ENCODE measurements at places on chromosomes 11 and 22.

GRCh38 chr11:7250166-7250565 lies 1.5 kb upstream of the SYT9 start:
- no peak for DNase-seq

DNA sequence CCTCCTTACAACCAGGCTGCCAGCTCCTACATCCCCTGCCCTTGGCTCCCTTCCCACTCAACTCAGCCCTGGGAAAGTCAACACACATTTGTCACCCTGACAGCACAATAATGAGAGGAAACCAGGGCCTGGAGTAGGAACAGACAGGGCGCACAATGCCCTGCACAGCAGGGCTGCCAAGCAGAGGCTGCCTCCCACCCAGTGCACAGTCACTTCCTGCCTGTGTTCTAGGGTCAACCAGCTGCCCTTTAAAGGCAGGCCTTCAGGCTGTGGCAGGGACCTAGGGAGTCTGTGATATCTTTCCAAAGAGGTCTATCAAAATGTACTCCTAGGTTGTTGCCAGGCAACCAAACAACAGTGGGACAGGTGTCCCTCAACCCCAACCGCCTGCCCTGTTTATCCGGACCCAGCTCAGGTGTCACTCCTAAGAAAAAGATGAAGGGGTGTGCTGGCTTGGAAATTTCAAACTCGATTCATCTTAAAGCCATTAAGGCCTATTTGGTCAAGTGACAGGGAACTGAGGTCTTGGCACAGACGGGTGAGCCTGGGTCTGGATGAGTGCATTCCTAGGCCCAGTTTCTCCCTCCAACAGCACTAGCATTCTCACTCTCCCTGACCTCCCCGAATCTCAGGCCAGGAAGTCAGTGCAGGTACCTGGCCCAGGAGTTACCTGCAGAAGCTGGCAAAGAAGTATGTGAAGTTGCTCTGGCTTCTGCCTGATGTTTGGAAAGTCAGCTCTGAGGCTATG lies 110.3 kb upstream of the PITPNB start:
- DNase-seq, result no peak

DNA sequence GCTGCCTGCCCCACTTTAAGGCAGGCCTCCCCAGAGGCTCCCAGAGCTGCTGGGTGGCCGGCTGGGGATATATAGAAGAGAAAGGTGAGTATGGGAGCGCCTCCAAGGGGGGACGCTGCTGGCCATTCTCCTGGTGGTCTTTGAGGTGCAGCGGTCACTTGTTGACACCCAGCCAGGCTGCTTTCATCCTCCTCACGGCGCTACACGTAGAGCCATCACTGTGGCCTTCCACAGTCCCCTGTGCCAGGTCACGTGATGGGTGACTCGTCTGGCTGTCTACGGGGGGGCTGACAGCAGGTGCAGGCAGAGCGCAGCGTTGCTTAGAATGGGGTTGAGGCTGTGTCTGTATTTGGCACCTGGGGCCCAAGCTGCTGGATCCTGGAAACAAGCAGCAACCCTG lies 1.9 kb downstream of the ACR start:
- DNase-seq, result no peak

DNA sequence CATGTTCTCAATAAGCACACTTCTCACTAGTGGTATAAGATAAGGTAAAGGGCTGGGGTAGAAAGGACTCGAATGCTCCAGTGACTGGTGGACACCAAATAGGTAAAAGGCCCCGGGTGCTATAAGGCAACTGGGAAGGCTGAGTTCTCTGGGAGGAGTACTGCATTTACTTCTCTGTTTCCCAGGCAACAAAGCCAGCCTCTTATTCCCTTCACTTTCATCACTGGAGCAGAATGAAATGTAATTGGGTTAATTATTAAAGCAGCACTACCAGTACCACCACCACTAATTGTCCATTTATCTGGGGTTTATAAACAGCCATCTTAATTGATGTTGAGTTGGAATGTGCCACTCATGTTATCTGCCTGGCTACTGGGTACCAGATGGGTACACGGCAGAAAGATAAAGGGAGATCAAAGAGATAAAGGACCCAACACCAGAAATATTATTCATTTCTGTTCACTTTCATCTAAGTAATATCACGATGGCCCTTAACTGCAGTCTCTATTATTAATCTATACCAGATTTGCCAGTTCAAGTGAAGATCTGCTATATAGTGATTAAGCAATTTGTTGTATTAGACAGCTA lies 94.4 kb upstream of the CHRM4 start:
- DNase-seq, result no peak

DNA sequence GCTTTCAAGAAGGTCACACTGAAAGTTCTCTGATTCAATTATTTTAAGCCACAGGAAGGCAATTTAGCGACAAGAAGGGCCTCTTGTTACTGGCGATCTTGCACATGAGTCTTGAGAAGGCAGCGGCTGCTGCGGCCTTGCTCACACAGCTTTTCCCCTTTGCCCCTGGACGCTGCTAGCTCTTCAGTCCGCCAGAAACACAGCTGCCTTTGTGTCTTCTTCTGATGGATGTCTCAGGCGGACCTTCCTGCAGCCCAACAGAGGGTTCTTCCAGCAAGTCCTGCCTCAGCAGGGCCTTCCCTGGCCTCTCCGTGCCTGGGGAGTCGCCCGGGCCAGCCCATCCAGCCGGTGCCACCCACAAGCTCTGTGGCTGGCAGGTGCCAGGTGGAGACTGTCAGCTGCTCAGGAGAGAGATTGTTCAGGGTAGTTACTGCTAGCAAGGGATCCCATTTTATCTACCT lies 59.4 kb downstream of the PKNOX2 start:
- DNase-seq, result no peak

- no peak for DNase-seq
These were observed 42.9 kb downstream of the MICAL3 start for GRCh38 chr22:17981497-17981896.

- no peak for DNase-seq
These were observed 12.6 kb downstream of the SCARF2 start for GRCh38 chr22:20424932-20425565.

DNA sequence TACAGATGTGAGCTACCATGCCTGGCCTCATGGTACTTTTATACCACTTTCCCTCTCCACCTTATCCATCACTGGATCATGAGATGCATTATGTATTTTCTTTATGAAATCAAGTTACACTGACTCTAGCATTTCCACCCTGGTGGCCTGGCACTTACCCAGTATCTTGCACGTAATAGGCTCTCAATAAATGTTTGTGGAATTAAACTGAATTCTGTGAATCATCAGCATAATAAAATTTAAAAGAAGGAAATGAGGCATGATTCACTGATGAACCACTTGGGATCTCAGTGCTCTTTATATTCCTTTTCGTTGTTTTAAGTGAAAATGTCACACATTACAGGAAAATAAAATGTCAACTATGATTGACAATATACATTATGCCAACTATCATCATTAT lies 25.1 kb downstream of the ADM start:
- DNase-seq, result no peak

- DNase-seq, result no peak
These were observed 96.2 kb upstream of the TEAD1 start for GRCh38 chr11:12577725-12578644.

DNA sequence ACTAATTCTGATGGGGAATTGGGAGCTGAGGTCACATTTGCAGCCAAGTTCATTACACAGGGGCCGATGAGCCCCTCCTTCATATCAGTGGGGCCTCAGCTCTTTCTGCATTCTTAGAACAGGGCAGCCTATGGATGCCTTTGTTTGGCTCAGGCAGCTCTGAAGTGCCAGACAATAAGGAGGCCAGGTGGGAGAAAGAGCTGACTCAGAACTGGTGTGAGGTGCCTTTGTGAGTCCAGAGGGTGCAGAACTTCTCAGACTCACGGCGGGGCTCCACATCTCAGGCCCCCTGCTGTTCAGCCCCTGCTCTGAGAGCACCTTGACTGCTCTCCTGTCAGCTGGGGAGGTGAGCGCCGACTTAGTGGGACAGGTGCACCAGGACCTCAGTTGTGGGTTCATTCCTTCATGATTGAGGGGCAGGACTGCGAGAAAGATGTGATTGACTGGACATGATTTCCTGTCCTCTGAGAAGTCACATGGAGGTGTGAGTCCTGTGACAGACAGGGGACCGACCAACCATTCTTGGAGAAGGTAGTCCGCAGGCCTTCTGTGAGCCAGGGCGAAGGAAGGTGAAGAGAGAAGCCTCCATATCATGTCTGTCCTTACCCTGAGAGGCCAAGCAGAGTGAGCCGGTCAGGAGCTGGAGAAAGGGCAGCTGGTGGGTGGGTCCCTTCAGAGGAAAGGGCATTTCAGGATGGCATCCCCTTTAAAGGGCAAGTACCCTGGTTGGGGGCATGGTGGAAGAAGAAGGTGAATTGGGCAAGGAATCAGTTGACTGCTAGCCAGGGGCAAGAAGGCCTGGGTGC lies 245.0 kb upstream of the TBCEL start:
- DNase-seq, result no peak

GRCh38 chr11:44743959-44744557 lies 17.3 kb downstream of the TSPAN18 start:
- DNase-seq, result no peak

GRCh38 chr11:133818302-133818701 lies 27.0 kb downstream of the SPATA19 start:
- DNase-seq, result no peak

DNA sequence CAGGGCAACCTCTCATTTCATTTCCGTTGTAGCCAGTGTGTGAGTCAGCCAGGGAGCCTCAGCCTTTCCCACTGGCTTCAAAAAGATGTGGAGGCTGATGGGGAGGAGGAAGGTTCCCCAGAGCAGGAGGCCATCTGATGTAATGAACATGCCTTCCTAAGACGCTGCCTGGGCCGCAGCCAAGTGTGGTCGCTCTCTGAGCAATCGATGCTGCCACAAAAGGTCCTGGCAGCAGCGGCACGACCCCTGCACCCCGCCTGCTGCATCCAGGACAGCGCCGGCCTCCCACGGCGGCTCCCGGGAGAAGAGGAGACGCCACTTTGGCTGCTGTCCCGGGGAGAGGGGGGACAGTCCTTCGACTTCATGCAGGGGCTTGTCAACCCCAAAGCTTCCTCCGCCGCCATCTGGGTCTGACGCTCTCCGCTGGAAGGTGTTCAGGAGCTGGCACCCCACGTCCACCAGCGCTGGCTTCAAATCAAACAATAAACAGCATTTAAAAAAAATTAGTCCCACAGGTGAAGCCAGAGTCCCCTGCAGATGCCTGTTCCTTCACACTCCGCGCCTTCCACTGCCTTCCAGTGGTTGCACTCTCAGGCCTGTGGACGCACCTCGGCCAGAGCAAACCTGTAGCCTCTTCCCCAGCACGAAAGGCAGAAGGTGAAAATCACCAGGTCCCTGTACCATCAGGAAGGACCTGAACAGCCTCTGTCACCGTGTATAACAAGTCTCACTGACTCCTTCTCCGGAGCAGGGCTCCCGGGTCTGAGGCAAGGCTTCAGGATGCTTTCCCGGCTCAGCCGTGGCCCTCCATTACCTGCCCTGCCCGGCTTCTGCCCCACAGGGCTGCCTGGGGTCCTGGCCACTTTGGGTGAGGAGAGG lies 930.7 kb downstream of the BRD1 start:
- no peak for DNase-seq

DNA sequence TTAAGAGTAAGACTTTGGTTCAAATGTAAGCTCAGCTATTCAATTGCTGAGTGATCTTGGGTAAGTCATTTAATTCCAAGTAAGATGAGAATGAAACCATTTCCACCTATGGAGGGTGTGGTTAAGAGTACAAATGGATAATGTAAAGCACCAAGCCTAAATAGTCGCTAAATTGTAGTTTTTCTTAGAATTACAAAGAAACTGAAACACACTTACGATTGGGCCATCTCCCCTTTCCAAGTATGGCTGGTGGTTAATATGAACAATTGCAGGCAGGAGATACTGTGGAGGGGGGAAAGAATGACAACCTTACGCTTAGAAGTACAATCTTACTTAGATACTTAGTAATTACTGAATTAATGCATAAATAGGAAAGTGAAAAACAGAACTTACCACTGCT lies 8.2 kb downstream of the DDX17 start:
- no peak for DNase-seq

DNA sequence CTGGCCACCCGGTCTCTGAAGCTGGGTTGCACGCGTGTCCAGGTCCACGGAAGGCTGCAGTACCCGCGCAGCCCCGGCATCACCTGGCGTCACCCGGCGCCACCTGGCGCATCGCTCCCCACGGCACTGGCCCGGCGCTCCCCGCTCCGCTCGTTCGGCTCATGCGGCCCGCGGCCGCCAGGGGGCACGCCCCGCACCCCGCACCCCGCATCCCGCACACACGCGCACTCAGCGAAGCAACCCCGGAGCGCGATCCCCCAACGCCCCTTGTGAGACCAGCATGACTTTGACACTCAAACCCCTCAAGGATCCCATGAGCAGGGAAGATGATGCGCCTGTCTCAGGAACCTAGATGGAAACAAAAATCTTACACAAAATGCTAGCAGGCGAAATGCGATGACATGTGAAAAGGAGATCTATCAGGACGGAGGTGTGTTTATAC lies 11.9 kb downstream of the B3GNT6 start:
- peak; percentile 14 for DNase-seq

- DNase-seq, result no peak
These were observed 17.4 kb downstream of the UBASH3B start for GRCh38 chr11:122672892-122673291.

- DNase-seq, result no peak
These were observed 37.0 kb upstream of the GNAZ start for GRCh38 chr22:23033116-23033905.

- no peak for DNase-seq
These were observed 11.5 kb downstream of the ZDHHC5 start for GRCh38 chr11:57679396-57679795.

GRCh38 chr22:42544686-42545085 lies 9.1 kb upstream of the SERHL2 start:
- DNase-seq, result no peak
